Renal cortical epithelial cell (primary cell): ENCODE measurements at places on chromosomes 4 and X. TPM values are rescaled to one million over a fixed set of nuclear protein-coding genes. Genes with fewer than 3 reads are reported as not detected.

DNA sequence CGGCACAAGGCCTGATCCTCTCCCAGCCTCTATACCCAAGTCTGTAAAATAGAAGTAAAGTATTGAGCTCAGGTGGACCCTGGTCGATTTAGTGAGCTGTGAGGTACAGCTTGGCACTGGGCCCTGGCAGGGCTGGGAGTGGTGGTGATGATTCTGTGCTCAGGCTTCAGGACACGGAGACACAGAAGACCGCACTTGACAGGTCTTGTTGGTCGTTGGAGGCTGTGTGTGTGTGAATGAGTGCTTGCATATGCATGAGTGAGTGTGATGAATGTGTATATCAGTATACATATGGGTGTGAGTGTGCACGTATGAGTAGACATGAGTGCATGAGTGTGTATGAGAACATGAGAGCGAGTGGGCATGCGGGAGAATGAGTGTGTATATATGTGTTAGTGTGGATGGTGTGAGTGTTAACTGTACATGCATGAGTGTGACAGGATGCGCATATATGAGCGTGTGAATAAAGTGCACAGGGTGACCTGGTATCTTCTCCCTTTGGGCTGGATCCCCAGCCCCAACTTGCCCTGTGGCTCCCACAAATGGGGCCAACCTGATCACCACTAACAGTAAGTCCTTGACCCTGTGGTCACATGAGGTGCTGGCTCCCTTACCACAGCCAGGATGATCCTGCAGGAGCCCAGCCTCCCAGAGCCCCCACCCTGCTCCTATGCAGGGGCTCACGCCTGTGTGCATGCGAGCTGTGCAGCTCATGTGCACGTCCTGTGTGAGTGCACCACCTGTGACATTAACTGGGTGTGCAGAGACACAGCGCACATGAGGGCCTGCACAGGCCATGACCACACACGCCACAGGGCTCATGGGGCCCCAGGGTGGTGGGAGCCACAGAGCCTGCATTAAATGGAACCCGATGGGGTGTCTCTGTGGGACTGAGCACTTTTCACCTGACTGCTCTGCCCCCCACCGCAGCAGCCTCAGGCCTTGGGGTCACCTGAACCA, 20.8 kb downstream of the SH3BP2 start:
- no peak for DNase-seq

The SLC25A4 gene
- 25.7 and 30.9 TPM in 2 replicates for total RNA-seq

GRCh38 chr4:187362937-187363857, 632.4 kb upstream of the ZFP42 start:
- DNase-seq, result peak; percentile 77

GRCh38 chrX:9885150-9885549, 82.0 kb upstream of the CLDN34 start:
- peak; percentile 31 for DNase-seq

DNA sequence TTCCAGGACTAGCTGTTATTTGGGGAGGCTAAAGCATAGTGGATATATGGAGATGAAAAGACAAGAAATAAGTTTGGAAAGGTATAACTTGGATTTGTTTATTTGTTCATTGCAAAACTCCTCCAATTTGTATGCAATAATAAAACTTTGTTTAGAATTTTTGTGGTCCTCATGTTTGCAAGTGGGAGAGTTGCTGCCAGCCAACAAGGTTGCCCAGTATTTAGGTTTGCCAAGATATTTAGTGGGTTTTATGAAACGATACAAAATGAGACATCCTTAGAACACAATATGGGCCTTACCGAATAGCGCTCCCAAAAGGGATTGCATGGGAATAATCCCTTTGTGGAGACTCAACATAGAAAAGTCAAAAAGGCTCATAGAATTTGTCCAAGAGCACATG, 162.1 kb downstream of the INPP4B start:
- no peak for DNase-seq

GRCh38 chr4:185328586-185328985, 67.1 kb downstream of the LRP2BP start:
- DNase-seq, result no peak
